ENCODE measurements at places on chromosomes 3 and 15.
A peak's percentile ranks its signal among the peaks of the same experiment; 100 is the strongest.

DNA sequence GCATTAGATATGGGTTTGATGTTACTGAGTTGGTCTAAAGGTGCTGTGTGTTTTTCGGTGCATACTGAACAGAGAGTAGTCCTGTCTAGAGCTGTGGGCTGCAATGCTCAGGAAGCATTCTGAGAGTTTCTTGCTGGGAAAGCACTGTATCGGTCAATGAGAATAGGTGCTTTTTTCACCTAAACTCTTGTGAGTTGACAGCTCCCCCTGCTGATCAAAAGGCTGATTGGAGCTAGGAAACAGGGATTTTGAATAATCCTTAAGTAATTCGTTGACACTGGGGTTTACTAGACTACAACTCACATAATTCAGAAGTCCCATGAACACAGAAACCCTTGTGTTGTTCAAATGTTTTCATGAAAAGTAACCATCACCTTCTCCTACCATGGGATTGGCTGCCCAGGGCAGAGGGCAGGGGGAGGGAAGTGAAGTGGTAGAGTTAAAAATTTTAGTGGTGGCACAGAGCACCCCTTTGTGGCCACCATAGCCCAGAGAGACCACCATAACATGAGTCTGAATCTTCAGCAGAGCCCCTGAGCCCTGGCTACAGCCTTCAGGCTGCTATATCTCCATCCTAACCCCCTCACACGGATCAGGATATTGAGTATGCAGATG is 13.0 kb upstream of the MANF start:
- DNase-seq = peak; percentile 6

- no peak for DNase-seq
These were observed 249.0 kb downstream of the AGBL1 start for GRCh38 chr15:86328658-86329057.

GRCh38 chr3:193946945-193947344 is 189.0 kb upstream of the HES1 start:
- peak; percentile 97 for DNase-seq

GRCh38 chr3:195221876-195222617 is 48.9 kb downstream of the XXYLT1 start:
- DNase-seq = no peak

- no peak for DNase-seq
These were observed 66.2 kb downstream of the THRB start for GRCh38 chr3:24428481-24428880.

DNA sequence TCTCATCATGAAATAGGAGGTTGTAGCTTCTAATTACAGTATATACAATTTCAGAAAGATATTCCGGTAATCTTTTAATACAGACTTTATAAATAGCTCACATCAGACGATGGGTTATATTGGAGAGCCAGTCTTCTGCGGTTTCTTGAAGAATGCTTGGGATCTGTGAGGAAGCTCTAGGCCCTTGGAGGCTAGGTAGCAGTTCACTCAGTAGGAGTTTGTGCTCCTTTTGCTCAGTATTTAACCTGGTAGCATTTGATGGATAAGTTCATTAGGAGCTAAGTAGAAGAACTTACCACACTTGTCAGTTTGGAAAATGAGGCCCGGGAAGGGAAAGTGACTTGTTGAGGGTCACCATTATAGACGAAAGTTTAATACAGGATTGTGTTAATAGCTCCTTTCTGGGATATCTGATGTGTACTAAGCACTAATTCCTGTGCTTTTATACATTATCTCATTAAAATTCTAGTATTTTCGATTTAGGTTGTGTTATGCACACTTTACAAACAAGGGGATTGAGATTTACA is 2.8 kb downstream of the FNDC3B start:
- no peak for DNase-seq

- DNase-seq = no peak
These were observed 236.8 kb downstream of the OPA1 start for GRCh38 chr3:193829781-193830180.

- no peak for DNase-seq
These were observed 412 bp upstream of the CTXN2 start for GRCh38 chr15:48190932-48191573.

DNA sequence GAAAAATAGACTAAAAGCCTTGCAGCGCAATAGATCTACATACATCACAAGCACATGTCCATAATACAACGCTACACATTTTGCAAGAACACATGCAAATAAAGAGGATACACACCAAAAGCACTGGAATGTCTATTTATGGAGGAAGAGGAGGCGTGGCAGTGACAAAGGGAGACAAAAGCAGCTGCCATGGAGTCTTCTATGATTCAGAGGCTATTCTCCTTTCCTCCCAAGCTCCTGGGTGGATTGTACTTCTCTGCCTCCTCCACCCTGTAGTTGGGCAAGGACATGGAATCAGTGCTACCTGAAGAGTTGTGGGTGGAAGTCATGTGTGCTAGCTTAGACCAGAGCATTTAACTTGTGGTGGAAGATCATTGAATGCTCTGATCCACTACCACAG is 57.9 kb upstream of the ABHD2 start:
- no peak for DNase-seq

DNA sequence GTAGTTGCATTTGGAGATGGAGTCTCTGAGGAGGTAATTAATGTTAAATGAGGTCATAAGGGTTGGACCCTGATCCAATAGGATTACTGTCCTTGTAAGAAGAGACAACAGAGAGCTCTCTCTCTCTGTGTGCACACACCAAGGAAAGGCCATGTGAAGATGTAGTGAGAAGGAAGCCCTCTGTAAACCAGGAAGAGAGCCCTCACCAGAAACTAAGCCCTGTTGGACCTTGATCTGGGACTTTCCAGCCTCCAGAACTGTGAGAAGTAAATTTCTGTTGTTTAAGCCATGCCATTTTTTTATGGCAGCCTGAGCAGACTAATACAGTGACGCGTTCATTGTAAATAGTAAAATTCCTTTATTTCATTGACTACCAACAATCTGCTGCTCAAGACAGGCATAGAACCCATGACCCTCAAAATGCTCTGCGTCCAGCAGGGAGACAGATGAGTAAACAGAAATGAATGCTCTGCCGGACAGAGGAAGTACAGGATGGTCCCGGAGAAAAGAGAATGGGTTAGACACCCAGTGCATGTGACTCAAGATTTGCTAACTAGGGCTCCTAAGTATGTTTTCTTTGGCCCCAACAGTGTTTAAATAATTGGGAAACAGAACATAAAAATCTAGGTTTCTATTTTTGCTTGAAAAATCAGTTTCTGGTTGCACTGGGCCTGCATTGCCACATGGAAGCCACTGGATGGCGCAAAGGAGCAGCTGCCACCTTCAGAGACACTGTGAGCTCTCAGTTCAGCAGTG is 37.9 kb upstream of the TNFAIP8L3 start:
- DNase-seq = no peak

- DNase-seq = no peak
These were observed 37.7 kb downstream of the MUC4 start for GRCh38 chr3:195773956-195774537.

GRCh38 chr3:52892625-52893311 is 4.6 kb downstream of the STIMATE start:
- no peak for DNase-seq

DNA sequence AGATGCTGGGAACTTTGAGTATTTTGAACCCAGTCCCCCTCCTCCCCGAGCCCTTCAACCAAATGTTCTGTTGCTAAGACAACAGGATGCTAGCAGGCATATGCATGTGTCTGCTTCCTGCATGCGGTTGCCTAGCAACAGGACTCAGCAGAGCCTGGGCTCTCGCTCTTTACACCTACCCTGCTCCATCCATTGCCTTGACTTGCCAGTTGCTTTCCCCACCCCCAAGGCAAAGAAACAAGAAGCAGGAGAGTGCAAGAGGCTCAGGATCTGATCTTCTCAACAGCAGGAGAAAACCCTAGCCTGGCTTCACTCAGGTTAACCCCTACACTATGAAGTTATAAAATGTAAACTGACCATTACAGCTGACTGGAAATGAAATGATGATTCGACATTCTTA is 393.0 kb downstream of the IGSF11 start:
- peak; percentile 79 for DNase-seq

GRCh38 chr15:91704343-91704742 is 149.2 kb upstream of the SLCO3A1 start:
- DNase-seq = no peak

- no peak for DNase-seq
These were observed 19.0 kb downstream of the CGNL1 start for GRCh38 chr15:57395292-57395691.

GRCh38 chr15:96307856-96308394 is 22.6 kb upstream of the NR2F2 start:
- no peak for DNase-seq

- no peak for DNase-seq
These were observed 479.6 kb upstream of the EPHA6 start for GRCh38 chr3:96334779-96335178.

- DNase-seq = no peak
These were observed 51.0 kb downstream of the ARNT2 start for GRCh38 chr15:80455051-80455648.

GRCh38 chr15:100105101-100105500 is 236.7 kb downstream of the ADAMTS17 start:
- no peak for DNase-seq

DNA sequence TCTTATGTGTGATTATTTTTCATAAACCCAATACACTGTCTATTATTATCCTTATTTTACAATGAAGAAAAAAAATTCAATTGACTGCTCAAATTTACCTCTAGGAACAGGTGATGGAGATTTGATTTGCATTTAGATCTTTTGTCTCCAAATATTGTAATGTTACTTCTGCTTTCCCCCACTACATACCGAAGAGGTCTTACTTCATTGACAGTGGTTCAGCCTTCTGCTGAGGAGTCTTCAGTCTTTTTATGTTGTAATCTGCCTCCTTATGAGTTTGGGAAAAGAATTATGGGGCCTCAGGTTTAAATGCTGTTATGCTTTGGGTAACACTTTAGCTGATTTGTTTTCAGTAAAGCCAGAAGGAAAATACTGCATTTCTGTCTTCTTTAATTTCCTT is 199.5 kb downstream of the LPP start:
- DNase-seq = no peak

GRCh38 chr3:171320750-171321558 is 139.3 kb downstream of the TNIK start:
- no peak for DNase-seq

GRCh38 chr3:56379723-56380287 is 88.5 kb downstream of the ERC2 start:
- no peak for DNase-seq

DNA sequence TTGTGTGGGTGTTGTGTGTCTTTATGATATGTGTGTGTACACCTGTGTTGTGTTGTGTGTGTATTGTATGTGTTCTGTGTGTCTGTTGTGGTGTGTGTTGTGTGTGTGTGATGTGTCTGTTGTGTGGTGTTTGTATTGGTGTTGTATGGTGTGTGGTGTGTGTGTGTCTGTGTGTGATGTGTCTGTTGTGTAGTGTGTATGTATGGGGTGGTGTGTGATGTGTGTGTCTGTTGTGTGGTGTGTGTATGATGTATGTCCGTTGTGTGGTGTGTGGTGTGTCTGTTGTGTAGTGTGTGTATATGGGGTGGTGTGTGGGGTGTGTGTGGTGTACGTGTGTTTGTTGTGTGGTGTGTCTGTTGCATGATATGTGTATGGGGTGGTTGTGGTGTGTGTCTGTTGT is 46.6 kb downstream of the ZDHHC19 start:
- DNase-seq = no peak

GRCh38 chr3:139113993-139114375 is 69.3 kb upstream of the PRR23C start:
- DNase-seq = no peak

- DNase-seq = no peak
These were observed 123.0 kb downstream of the VGLL3 start for GRCh38 chr3:86867982-86868381.

GRCh38 chr15:41882689-41883483 is 11.0 kb downstream of the SPTBN5 start:
- no peak for DNase-seq

DNA sequence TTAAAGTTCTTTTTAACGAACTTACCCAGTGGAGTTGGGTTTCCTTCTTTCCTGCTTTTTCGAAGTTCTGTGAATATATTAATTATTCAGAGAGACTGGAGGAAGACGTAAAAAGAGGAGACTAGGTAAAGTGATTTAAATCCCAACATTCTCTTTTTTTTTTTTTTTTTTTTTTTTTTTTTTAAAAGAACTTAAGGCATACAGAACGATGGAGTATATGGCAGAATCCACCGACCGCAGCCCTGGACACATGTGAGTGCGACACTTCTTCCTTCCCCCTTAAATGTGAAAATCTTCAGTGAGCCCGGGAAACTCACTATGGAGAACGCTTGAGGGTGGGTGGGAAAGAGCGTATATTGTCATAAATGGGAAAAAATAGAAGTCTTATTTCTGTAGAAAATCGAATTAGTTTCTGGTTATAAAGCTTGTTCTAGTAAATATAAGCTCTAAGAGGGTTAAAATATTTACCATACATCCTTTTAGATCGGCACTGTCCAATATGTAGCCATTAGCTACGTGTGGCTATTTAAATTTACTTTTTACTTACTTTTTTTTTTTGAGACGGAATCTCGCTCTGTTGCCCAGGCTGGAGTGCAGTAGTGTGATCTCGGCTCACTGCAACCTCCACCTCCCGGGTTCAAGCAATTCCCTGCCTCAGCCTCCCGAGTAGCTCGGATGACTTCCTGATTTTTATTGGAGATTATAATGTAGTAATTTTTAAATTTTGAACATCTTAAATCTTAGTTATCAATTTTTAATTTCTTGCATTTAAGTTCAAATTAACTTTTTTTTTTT is 892 bp downstream of the NMD3 start:
- no peak for DNase-seq

DNA sequence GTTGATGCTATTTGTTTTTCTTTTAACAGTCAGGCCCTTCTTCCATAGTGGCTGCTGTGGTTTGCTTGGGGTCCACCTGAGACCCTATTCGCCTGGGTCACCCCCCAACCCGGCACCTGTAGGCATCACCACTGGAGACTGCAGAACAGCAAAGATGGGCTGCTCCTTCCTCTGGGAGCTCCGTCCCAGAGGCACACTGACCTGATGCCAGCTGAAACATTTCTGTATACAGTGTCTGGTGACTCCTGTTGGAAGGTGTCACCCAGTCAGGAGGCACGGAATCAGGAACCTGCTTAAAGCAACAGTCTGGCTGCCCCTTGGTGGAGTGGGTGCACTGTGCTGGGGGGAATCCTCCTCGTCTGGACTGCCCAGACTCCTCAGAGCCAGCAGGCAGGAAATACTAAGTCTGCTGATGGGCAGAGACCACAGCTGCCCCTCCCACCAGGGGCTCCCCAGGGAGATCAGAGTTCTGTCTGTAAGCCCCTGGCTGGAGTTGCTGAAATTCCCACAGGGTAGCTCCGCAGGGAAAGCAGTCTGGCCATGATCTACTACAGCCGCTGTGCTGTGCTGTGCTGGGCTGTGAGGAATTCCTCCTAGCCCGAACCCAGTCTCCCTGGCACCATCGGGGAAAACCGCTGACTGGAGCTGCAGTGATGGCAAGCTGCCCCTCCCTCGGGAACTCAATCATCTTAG is 248.2 kb downstream of the TBC1D5 start:
- no peak for DNase-seq

DNA sequence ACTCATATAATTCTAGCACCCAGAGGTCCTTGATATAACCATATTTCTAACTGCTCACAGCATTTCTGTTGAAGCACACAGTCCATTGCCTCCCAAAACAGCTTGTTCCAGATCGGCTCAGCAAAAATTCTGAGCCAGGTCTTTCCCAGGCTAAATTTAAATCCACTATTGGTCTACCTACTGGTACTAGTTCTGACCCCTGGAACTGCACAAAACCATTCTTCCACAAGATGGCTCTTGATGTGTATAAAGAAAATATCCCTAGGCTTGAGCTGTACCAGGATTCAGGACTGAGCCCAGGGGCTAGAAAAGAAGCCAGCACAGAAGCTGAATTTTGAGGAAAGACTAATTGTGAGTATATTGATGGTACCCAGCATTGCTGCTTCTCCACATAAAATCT is 75.4 kb upstream of the ABHD17C start:
- peak; percentile 14 for DNase-seq
